ENCODE measurements at places on chromosomes 4 and X.
A peak's percentile ranks its signal among the peaks of the same experiment; 100 is the strongest.

DNA sequence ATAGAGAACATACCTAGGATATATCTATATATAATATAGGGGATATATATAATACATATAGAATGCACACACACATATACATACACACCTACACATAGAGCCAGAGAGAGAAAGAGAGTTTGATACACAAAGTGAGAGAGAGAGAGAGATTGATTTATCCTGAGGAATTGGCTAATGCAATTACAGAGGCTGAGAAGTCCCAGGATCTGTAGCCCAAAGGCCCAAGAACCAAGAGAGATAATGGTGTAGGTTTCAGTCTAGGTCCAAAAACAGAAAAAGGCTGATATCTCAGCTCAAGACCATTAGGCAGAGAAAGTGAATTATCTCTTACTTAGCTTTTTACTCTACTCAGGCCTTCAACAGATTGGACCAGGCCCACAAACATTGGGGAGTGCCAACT, 715.0 kb upstream of the LCORL start:
- no peak for DNase-seq

GRCh38 chrX:130186651-130187050, 14.9 kb downstream of the RAB33A start:
- no peak for DNase-seq

DNA sequence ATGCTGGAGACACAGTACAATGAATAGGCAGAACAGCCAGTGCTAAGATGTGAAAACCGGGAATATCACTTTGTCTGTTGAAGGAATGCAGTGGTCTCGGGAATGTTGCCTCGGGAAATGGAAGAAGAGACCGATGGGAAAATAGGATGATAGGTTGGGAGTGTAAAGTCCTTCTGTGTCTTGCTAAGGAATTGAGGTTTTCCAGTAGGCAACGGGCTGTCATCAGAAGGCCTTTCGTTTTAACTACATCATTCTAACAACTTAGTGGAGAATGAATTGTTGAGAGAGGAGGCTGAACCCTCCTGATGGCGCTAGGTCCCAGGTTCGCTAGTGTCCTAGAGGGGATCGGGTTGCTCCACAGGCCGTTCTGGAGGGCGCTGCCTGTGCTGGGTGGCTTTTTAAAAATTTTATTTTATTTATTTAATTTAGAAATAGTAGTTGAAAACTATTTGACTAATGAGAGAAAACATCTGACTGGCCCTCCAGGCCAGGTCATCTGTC, 730 bp downstream of the VBP1 start:
- no peak for DNase-seq

- no peak for DNase-seq
These were observed 63.6 kb downstream of the LDB2 start for GRCh38 chr4:16834814-16835213.

DNA sequence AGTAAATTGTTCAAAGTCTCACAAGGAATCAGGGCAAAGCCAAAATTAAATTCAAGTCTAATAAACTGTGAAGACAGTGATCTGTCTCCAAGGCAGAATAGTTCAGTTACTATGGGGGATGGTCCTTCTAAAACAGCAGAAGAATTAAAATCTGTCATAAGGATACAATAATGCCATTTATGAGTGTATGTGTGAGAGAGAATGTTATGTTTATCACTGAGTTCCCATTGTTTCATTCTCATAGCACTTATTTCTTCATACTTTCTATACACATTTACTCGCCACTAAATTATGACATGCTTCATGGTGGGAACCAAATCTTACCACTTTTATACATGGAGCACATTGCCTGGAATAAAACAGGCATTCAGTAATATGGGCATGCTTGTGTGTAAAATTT, 102.5 kb downstream of the AMMECR1 start:
- DNase-seq: no peak

DNA sequence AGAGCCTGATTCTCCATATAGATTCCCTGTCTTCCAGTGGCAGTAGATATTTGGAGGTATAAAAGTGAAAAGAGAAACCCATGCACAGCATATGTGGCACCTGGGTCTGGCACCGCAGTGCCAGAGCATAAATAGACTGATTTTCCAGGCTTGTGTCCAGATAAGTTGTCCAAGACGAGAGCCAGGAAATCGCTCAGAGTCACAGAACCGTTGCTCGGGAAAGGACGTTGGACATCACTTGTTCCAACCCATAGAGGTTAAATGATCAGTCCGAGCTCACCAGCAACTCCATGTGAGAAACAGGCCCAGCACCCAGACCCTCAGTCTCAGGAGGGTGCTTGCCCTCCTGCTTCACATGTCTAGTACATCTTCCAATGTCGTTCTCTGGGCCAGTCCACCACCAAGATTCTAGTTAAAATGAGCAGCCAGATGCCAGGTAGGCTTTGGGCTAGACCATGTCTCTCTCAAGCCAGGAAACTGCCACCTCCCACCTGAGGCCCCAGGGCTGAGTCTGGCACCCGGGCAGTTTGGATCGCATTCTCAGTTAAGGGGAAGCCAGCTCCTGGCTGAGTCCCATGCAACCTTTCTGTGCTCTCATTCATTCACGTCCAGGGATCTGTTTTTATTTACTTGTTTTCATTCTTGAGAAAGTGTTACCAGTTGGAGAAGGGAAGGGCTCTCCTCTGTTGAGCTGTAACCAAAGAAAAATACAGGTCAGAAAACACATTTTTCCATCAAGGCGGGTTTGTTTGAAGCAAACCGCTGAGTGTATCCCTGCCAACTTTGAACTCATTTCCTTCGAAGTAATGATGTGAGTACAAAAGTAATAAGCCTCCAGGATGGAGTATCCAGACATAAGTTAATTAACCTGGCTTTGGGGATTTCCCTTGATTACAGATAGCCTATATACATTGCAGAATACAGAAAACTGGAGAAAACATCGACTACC, 91.7 kb downstream of the PHOX2B start:
- peak; percentile 70 for DNase-seq

- peak; percentile 73 for DNase-seq
These were observed 533 bp downstream of the IL15 start for GRCh38 chr4:141636771-141637460.

- DNase-seq: no peak
These were observed 13.3 kb upstream of the DUSP9 start for GRCh38 chrX:153633607-153634180.

DNA sequence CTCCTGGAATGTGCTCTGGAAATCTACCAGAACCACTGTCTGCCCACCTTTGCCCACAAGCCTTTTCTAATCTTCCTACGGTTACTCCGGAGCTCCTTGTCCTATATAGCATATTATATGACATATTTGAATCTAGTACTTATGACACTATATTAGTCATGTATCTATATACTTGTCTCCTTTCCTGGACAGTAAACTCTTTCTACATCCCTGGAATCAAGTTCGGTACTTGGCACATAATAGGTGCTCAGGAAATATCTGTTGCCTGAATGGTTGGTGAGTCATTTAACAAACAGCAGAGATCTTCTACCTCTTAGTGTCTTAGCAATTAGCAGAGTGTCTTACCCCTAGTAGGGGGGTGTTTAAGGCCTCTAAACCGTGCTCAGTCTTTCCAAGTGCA, 123.6 kb downstream of the RELL1 start:
- DNase-seq: no peak

DNA sequence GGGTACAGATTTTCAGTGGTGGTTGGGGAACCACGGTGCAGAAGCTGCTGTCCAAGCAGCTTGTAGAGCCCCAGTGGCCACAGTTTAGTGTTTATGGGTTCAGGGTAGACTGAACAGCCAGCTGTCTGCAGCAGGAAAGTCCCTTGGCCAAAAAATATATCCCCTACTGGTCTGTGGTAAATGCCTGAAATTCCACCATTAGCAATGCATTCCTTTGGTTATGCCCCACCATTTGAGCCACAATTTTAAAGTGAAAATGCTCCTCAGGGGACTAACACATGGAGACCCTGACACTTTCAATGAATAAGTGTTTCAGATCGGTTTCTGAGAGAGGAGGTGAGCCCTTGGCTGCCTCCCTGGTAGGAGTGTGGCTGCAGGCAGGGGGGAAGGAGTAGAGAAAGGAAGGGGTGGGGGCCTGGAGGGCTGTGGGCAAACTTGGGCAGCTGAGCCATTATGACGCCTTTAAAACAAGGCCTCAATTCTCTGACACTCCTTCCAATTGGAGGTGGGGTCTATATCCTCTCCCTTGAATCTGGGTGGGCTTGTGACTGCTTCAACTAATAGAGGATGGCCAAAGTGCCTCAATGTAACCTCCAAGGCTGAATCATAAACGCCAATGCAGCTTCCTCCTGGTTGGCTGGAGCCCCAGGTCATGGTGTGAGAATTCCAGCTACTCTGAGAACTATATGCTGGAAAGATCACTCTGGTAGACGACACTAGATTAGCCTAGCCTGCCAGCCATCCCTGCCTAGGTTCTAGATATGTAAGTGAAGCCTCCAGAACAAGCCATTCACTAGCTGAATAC, 75.8 kb upstream of the ATP6AP2 start:
- no peak for DNase-seq

DNA sequence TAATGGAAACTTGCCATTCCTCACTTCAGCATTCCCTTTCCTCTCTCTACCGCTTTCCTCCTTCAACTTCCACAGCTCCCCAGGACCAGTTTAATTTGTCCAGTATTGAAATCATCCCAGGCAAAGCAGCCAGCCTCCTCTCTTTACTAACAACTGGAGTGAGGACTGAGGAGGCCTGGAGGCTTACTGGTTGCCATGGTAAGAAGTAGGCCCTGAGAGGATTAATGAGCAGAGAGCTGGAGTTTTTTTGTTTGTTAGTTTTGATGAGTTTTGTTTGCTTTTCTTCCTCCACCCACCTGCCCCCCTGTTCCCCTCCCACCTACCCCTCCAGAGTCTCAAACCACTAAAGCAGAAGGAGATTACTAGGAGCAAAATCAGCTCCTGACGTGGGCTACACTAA, 29.5 kb upstream of the PLP1 start:
- DNase-seq: no peak

DNA sequence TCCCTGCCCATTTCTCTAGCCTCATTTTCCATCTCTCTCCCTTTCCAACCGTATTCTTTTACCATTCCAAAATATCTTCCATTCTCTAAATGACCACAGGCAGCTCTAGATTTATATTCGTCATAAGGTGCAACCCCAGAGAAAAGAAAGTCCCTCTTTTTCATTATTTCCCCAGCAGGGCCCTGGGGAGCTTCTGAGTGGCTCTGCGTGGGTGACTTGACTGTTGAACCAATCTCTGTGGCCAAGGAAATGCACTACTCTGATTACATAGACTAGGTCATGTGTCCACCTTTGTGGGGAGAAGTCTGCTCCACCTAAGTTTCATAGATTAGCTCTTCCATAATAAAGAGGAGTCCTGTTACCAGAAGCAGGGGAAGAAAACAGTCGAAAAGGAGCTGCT, 51.4 kb downstream of the ATOH1 start:
- no peak for DNase-seq

DNA sequence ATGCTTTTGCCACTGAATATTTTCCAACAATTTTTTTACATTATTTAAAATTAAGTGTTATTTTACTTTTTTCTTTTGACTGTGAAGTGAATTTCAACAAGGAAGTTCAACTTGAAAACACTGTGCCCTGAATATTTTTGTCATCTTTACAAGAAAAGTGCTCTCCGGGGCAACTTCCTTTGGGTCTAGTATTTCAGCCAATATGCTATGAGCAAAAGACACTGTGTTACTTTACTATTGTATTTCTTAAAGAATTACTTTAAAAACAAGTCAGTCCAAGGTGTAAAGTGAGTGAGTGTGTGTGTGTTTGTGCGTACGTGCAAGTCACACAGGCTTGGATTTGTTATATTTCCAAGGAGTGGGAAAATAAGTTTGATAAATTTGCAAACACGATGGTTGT, 7.6 kb upstream of the USP53 start:
- no peak for DNase-seq

DNA sequence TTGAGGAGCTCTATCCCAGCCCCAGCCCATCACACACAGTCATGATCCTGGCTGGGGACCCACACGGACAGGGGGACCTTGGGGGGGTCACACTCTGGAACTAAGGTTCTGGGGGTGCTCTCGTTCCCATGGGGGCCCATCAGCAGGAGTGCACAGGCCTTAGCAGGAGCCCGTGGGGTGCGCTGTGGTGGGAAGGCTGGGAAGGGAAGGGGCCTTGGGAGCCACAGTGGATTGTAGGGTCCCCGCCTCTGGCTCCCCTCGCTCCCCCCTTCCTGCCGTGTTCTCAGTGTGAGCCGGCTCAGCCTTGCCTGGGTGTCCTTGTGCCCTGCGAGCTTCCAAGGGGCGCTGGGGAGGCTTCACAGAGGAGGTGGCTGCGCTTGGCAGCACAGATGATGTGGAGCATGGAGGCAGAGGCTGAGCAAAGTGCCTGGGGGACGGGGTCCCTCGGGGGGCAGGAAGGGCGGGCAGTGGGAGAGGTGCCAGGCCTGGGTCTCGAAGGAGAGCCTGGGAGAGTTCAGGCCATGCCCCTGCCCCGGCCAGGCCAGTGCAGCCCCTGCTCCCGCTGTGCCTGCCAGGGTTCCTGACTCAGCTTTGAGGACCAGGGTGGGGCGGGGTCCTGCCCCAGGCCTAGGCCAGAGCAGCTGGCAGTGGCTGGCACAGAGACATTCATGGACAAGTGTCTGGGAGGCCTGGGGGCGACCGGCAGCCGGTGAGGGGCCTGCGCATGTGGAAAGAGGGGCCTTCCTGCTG, 5.5 kb upstream of the HGFAC start:
- DNase-seq: no peak

GRCh38 chr4:8647094-8647570, 54.6 kb downstream of the CPZ start:
- DNase-seq: peak; percentile 50

- DNase-seq: no peak
These were observed 96.7 kb downstream of the CORIN start for GRCh38 chr4:47741200-47741599.

GRCh38 chr4:108543359-108543968, 76.9 kb upstream of the RPL34 start:
- DNase-seq: no peak

DNA sequence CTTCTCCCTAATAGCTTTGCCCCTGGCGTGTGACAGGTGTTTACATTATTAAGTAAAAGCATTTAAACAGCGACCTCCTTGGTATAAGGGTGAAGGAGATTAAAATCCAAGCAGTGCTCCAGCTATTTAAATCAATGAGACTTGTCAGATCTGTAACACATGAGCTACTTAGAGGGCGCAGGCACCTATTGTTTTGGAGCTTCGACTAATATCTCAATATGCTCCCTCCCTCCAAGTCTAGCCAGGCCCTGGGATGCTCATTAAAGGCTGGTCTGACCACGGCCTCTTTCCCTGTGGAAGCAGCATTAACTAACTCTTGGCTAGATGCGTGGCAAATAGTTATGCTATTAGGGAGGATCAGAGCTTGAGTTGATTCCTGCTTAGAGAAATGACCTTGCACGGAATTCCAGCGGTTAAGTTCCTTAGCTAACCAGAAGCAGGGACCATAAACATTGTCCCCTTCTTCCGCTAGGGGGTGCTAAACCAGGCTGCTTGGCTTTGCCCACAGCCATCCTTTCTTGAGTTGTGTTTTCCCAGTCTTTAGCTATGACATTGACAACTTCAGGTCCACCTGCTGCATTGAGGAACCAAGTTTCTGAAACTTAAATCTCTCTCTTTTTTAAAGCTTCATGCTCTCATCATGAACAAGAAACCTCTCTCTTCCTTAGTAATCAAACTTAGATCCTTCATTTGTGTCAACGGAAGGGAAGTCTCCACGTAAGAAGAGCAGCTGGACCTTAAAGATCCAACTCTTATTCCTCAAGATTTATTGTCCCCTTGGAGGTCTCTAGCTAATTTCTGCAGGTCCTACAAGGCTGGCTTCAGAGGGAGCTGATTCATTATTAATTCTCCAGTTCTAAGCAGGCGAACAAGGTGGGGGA, 80.7 kb upstream of the IGFBP7 start:
- no peak for DNase-seq

- DNase-seq: no peak
These were observed 166.9 kb upstream of the MID1 start for GRCh38 chrX:10787264-10787663.
